ENCODE measurements at places on chromosomes 7 and 10. TPM values are rescaled to one million over a fixed set of nuclear protein-coding genes. Genes with fewer than 3 reads are reported as not detected.

- no peak for DNase-seq
These were observed 50.7 kb downstream of the HSPA12A start for GRCh38 chr10:116691635-116692034.

DNA sequence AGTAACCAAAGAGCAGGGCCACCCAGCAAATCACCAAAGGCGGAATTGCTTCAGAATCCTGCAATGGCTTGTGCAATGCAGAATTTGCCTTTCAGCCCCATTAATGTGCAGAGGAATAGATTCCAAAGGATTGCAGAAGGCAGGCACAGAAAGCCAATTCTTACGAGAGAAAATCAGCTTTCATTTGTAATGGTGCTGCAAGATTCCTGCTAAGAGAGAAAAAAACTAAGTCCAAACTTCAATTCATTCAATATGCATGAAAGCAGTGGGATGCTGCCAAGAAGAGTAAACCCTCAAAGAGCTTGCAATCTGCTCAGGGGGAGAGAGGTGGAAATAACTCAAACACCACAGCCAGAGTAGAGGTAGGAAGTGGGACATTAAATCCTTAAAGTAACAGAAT is 70.4 kb downstream of the ENO4 start:
- DNase-seq, result no peak

DNA sequence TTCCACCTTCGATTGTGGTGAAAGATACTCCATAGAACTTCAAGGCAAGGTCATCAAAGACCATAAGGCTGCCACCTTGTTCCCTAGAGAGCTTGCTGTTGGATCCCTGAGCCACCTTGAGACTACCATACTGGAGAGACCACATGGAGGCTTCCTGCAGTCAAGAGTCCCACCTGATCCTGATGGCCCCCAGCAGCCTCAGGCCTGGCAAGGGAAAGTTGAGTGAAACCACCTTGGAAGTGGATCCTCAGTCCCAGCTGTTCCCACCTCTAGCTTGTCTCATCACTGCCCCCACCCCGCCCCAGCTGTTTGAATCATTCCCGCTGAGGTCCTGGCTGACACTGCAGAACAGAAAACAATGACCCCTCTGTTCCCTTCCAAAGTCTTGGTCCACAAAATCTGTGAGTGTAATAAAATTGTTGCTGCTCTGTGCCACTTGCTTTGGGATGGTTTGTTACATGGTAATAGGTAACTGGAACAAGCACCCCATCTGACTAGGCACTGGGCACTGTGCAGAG is 32.0 kb downstream of the PRLHR start:
- DNase-seq, result no peak

GRCh38 chr7:112981966-112982365 is 104.7 kb downstream of the GPR85 start:
- DNase-seq, result no peak

CARD11 gene
- polyA plus RNA-seq, result 1.1 TPM

DNA sequence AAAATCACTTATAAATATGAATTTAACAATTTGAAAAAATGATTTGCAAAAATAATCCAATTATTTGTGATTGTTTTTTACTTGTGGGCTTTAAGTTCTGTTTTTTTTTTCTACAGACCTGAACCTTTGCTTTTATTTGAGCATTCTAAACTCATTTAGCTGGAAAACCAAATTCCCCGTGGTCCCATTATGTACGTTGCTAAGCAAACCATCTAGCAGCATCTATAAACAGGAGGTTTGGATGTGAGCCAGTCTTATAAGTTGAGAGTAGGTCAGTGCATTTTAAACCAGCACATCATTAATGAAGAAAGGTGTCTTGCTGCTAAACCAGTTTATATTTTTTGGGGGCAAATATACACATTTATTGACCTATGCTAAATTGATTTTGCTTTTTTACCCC is 77.3 kb downstream of the LRRN3 start:
- DNase-seq, result peak; percentile 61

DNA sequence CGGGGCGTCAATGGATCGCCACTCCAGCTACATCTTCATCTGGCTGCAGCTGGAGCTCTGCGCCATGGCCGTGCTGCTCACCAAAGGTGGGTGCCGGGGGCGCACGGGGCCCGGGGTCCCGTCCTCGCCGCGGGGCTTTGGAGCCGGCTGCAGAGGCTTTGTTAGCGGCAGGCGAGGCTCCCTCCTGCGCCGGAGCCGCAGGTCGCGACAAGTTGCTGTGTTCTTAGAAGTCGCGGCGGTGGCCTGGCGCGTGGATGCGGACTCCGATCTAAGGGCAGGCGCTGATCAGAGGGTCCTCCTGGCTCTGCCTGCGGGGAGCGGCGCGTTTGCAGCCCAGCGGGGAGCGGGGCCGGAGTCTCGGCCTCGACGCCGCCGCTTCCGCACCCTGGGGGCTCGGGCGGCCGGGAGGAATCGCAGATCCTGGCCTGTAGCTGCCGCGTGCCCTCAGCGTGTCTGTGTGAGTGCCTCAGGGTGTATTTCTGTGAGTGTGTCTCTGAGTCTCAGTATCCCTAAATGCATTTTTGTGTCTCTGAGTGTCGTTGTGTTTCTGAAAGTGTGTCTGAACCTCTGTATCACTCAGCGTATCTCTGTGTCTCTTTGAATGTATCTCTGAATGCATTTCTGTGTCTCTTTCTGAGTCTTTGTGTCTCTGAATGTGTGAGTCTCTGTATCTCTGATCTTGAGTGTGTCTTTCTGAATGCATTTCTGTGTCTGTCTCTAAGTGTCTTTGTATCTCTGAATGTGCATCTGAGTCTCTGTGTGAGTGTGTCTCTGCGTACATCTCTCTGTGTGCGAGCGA is 766 bp downstream of the BAMBI start:
- peak; percentile 37 for DNase-seq

CYP17A1 gene
- polyA plus RNA-seq, result 0.42 TPM

DNA sequence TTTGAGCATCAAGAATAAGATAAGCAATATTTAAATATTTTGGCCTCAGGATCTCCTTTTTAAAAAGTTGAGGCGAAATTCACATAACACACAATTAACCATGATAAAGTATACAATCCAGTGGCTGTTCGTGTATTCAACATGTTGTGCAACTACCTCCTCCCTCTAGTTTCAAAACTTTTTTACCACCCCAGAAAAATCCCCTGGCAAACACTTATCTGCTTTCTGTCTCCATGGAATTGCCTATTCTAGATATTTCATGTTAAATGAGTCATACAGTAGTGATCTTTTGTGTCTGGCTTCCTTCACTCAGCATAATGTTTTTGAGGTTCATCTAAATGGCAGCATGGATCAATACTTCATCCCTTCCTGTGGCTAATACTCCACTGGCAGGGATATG is 31.8 kb upstream of the IL15RA start:
- no peak for DNase-seq

DNA sequence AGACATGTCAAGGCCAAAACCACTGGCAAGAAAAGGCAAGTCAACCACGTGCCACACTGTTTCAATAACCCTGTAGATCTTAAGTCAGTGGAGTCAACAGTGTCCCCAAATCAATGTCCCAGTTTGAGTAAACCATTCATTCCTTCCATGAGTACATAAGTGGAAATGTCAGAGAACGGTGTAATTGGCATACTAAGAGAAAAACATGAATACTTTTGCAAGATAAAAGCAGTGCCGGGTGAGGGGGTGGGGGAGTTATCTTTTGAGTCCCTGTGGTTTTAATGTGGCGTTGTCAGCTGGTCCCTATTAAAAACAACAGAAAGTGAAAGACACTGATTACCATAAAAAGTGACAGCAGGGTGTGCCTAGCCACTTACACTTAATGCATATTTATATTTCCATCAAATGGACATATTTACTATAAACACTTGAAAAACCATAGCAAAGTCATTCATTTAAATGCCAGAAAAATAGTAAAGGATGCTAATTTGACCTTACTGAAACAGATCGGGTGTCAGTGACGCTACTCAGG is 37.8 kb downstream of the RSU1 start:
- no peak for DNase-seq

- DNase-seq, result no peak
These were observed 27.9 kb upstream of the DPYSL4 start for GRCh38 chr10:132158823-132159222.

DNA sequence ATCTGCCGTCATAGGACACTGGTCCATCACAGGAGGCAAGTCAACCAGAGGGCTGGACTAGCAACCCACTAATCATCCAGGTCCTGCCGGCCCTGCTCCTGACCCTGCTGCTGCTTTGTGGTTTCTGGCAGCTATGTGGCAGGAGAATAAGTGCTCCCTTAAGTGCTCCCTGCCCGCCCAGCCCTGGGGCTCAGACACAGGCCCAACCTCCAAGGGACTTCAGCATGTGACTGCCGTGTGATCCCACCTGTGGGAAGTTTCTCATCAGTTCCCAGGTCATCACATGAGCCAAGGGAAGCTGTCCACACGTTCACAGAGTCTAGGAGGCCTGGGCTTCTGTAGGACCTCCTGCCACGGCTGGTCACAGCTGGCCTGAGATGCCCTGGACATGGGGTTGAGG is 34.2 kb upstream of the ZNF488 start:
- DNase-seq, result no peak

PLAC9 gene
- 14.6 TPM for polyA plus RNA-seq

- no peak for DNase-seq
These were observed 185.8 kb upstream of the NRP1 start for GRCh38 chr10:33520223-33520622.

- no peak for DNase-seq
These were observed 35.2 kb upstream of the RET start for GRCh38 chr10:43041422-43042342.

DNA sequence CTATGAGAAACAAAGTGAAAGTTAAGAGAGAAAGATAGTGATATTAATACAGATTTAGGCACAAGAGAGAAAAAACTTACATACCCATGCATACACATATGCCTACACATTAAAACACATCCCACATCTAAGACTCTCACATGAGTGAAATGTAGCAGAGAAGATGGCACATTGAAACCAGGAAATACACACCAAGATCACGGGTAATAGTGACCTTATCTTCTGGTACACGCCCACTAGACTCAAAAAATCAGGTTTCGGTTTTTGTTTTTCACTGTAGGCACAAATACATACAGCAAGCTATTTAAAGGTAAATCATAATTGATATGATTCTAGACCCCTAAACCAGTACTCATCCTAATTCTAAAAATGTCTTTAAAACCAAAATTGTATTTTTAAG is 225.2 kb upstream of the TAC1 start:
- DNase-seq, result no peak

DNA sequence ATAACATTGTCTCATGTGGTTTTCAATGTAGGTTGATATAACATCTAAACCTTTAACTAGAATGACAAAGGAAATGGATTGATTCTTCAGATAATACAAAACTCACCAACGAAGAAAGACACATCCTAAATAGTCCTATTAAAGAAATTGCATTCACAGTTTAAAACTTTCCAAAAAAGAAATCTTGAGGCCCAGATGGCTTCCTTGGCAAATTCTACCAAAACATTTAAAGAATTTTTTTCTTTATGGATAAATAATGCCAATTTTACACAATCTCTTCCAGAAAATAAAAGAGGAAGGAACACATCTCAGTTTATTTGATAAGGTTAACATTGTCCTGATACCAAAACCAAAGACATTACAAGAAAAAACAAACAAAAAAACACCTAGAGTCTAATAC is 349.5 kb downstream of the CALN1 start:
- DNase-seq, result no peak

DNA sequence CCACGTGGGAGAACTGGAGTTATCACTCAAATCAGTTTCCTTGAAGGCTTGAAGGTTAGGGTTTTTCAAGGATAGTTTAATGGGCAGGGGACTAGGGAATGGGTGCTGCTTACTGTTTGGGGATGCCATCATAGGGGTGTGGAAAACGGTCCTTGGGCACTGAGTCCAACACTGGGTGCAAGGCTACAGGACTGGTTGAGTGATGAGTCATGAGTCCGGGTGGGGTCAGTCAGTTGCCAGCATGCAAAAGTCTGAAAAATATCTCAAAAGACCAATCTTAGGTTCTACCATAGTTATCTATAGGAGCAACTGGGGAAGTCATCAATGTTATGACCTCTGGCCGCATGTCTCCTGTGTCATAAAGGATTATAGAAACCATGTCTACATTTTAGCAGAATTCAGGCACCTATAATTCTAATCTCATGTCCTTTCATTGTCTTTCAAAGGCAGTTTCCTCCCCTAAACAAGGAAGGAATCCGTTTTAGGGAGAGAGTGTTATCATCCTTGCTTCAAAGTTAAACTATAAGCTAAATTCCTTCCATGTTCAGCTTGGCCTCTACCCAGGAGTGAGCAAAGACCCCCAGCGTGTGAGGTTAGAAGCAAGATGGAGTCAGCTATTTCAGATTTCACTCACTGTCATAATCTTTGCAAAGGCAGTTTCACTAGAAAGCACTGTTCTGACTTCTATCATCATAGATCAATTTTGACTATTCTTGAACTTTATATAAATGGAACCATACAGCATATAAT is 94.5 kb downstream of the COL26A1 start:
- DNase-seq, result no peak

DNA sequence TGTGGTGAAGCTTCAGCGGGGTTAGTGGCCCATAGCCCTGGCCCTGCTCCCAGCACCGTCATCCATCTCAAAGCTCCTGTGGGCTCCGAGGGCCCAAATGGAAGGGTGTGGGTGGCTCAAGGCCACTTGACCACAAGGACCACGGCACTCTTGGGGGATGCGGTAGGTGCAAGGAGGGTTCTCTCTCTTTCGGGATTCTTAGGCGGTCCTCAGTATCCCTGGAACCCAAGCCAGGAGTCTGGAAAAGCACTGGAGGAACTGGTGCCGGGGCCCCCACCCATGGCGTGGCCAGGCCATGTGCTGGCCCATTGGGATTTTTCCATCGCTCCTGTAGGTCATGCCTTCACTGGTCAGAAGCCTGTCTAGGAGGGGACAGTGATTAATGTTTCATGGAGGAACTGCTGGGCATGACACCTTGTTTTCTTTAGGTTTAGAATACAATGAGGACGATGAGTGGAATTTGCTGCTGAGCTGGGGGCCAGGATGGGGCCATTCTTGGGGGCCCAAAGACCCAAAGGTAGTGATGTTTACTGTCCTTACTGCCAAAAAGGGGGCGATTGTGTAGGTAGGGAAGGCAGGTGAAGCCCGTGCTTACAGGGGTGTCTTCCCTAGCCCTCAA is 16.7 kb downstream of the AQP1 start:
- DNase-seq, result no peak

GRCh38 chr7:65317372-65317771 is 56.3 kb upstream of the ZNF92 start:
- DNase-seq, result no peak

DNA sequence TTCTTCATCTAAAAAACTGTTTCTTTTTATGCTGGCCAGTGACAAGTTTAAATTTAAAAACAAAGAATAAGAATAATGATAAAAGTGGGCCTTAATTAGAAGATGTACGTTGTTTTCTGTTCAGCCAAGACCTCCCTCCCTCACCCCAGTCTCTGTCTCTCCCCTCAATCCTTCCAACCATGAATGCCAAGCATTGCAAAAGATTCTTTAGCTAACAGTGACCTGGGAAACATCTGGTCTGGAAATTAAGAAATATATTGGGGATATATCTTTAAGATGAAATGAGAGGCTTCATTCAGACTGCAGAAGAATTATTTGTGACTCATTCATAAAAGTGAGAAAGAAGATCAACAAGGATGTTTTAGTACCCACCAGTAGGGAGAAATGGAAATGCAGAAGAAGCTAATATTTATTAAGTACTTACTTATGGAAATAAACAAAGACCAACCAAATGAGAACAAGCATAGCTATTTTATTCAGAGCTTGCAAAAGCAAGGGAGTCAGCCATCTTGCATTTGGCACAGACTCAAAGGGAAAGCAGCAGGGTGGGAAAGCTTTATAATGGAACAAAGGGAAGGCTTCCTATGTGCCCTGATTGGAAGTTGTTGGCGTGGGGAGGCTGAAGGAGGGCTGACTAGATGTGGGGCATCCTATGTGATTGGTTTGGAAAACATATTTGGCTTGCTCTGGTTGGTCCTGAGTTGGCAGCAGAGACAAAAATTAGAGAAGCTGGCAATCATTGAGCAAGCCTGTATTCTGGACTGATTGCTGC is 595.4 kb upstream of the GHITM start:
- no peak for DNase-seq

ACTL6B gene
- not detected for polyA plus RNA-seq

TAS2R41 gene
- polyA plus RNA-seq, result not detected
